Esophagus muscularis mucosa (tissue), 4 donors: ENCODE measurements at places on chromosomes 12 and 14.
A peak's percentile ranks its signal among the peaks of the same experiment; 100 is the strongest.

DNA sequence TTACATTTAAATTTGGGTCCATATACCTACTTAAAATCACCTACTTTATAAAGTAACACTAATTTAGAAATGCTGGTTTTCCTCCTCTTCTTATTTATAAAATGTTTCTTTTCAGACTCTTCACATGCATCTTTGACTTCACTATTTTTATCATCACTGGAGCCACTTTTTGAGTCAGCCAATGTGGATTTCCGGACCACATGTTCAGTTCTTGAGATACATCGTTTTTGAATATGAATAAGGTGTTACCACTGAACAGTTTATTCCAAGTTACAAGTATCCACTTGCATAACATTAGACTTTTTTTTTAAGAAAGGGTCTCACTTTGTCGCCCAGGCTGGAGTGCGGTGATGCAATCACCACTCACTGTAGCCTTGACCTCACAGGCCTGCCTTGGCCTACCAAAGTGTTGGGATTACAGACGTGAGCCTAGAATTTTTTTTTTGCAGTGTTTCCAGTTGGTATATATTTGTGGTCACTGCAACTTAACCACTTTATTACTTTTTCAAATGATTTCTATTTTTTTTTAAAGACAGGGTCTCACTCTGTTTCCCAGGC, 5.7 kb downstream of the FNTB start:
- H3K4me1 ChIP-seq, result peaks cover 18% of the 10 kb centered on the region
- H3K4me3 ChIP-seq, result no peak overlapping the region
- no peak overlapping the region for H3K27ac ChIP-seq
- H3K36me3 ChIP-seq, result peaks cover 4% of the 10 kb centered on the region
- DNase-seq, result no peak

DNA sequence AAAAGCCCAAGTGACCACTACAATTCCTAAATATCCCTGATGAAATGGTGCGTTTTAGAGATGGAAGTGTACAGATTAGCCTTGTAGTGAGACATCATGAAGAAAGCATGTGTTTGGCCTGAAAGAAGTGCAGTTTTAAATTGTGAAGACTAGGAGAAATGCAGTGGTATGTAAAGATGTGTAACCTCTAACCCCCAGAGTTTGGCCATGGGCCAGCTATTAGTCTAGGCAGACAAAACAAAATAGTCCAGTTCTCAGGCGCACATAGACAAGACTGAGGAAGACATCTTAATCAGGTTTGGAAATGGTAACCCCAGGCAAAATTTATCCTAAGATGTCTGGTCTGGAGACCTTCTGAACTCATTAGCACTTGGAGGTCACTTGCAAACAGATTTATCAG, 23.4 kb downstream of the WBP11 start:
- DNase-seq, result no peak
- no peaks in the 10 kb centered on the region for H3K27me3 ChIP-seq
- peaks cover 7% of the 10 kb centered on the region for H3K36me3 ChIP-seq

DNA sequence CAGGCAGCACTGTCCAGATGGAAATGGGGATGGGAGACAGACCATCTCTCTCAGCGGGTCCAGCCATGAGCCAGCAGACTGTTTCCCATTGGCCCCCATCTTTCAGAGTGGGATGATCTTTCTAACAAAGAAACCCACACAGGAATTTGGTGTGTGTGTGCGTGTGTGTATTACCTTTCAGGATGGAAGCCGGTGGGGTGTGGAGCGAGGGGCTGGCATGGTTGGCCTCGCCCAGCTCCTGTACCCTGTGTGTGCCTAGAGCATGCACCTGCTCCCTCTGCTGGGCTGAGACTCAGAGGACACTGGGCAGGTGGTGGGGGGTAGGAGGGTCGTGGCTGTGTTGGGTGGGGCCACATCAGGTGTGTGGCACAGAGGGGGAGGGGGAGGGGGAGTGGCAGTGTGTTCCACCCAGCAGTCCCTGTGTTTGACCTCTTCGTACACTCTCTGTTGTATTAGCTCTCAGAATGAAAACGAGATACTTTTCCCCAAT, 33.0 kb upstream of the TSPAN9 start:
- no peak overlapping the region for H3K27ac ChIP-seq
- peaks cover 22% of the 10 kb centered on the region for H3K36me3 ChIP-seq
- no peak for DNase-seq
- no peak overlapping the region for H3K4me3 ChIP-seq

DNA sequence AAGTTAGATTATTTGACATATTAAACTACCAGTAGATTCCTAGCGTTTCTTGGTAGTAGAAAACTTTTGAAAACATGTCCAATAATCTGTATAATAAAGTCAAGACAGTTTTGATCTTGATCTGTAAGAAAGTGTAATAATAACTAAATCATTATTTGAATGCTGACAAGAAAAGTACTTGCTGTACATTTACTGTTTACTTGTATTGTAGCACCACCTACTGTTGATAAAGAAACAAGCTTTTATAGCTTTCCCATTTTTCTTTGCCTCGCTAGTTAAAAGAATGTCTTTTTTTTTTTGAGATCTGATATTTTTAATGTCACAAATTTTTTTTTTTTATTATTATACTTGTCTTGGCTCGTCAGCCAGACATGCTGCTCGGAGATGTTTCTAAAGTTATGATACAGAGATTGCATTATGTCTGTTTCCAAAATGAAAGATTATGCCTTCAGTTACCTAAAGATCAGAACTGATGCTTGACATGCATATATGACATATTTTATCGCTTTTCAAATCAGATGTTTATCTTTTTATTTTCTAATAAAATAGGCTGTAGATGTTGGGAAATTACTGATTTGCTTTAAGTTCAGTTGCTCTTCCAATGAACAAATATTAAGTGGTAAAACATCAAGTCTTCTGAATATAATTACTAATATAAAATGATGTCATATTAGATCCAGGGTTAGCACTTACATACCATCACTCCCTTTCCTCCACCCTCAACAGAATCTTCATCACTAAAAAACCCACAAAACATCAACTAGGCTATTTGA, 140.5 kb downstream of the AKAP6 start:
- H3K4me3 ChIP-seq, result no peak overlapping the region
- H3K4me1 ChIP-seq, result peaks cover 41% of the 10 kb centered on the region
- H3K36me3 ChIP-seq, result no peaks in the 10 kb centered on the region
- no peaks in the 10 kb centered on the region for H3K27me3 ChIP-seq
- peak overlapping the region; percentile 73 for H3K27ac ChIP-seq
